ENCODE measurements at places on chromosomes 4 and X. TPM values are rescaled to one million over a fixed set of nuclear protein-coding genes. Genes with fewer than 3 reads are reported as not detected.

RAB33A gene
- 5.1 TPM for total RNA-seq

CITED1 gene
- total RNA-seq: not detected

NPY1R gene
- total RNA-seq: 33.2 TPM

CTAG2 gene
- not detected for total RNA-seq

PRRG1 gene
- 12.8 TPM for total RNA-seq

RAB41 gene
- not detected for total RNA-seq

MFAP3L gene
- total RNA-seq: 7.2 TPM

ALPK1 gene
- total RNA-seq: 17.5 TPM

FAM184B gene
- 0.10 TPM for total RNA-seq

PLXNA3 gene
- 58.3 TPM for total RNA-seq

All from smooth muscle cell of the pulmonary artery (primary cell).